ENCODE measurements at places on chromosomes 13 and 19.

- DNase-seq: no peak
These were observed 2494.9 kb upstream of the PCDH20 start for GRCh38 chr13:63910511-63910910.

DNA sequence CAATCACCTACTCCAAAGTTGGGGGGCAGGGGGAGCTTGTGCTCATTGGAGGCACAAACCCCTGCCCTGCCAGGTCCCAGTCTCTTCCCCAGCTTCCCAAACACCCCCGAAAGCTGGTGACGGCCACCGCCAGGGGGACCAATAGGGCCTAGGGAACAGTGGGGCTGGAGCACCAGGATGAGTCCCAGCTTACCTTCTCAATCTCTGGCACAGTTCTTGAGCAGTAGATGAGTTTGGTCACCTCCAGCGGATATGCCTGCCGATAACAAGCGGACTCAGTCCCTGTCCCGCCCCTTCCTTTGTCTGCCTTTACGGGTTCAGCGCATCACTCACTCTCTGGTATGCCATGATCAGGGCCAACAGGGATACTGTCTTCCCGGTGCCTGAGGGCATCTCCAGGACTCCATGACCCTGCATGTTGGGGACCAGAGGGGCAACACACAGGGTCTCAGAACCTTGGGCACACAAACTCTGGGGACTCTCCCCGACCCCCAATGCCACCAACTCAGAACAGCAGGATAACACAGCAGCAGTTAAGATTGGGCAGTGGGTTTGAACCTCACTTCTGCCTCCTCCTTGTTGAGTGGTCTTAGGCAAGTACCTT, 1.5 kb downstream of the ERCC2 start:
- no peak for DNase-seq

GRCh38 chr19:14116525-14116917, 1.0 kb downstream of the PRKACA start:
- DNase-seq: no peak

DNA sequence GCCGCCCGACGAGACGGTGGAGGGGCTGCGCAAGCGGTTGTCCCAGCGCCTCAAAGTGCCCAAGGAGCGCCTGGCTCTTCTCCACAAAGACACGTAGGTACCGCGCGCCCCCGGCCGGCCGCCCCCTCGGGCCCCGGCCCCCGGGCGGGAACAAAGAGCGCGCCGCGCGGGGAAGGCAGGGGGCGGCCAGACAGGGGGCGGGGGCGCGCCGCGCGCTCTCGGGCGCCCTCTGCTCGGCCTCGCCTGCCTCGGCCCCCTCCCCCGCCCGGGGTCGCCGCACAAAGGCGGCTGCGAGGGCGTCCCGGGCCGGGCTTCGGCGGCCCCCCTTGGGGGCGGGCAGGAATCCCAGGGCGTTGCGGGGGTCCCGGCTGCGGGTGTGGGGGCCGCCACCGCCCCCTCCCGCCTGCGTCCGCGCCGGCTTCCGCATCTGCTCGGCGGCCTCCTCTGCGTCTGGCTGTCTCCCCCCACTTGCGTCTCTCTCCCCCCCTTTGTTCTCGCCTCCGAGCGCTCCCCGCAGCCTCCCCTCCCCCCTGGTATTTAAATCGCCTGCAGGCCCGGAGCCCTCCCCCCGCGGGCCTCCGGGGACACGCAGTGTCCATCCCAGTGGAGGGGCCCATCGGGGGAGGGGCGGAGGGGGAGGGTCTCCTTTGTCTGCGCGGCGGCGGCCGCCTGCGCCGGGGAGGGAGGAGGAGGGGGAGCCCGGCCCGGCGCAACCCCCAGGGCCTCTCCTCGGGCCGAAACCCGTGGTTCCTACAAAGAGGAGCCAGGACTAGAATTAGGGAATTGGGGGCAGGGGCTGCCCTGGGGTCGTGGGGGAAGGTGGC, 2.3 kb downstream of the MIDN start:
- peak; percentile 74 for DNase-seq

GRCh38 chr13:44032802-44033201, 153.1 kb downstream of the LACC1 start:
- DNase-seq: no peak

All from left ventricle myocardium inferior (tissue), 1 donor.